ENCODE measurements at places on chromosomes 16 and 17.

GRCh38 chr16:12095275-12096156, 119.0 kb downstream of the SNX29 start:
- DNase-seq = no peak

DNA sequence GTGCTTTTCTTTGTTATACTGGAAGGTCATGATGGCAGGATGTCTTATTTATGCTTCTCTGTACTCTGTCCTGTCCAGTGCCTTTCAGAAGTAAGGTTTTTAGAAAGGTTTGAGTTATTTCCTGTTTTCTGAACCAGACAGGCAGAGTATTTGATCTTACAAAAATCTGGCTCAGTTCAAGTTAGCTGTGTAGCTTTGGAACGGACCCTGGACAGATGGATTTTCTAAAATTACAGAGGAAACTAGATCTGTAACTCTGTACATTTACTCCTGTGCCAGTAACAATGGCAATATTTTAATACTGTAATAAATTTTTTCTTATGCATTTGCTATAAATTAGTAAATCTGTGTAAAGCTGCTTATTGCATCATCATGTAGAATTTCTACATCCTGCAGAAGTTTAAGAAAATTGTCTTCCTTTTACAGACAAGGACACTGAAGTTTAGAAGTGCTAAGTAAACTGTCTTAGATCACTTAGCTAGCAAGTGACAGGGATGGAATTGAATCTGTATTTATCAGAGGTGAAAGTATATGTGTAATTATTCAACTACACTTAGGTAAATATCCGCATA, 347.6 kb downstream of the WWOX start:
- no peak for DNase-seq

GRCh38 chr16:73949574-73950320, 346.9 kb upstream of the PSMD7 start:
- no peak for DNase-seq

- no peak for DNase-seq
Observed at GRCh38 chr16:49890876-49891275, 35.0 kb upstream of the ZNF423 start.

DNA sequence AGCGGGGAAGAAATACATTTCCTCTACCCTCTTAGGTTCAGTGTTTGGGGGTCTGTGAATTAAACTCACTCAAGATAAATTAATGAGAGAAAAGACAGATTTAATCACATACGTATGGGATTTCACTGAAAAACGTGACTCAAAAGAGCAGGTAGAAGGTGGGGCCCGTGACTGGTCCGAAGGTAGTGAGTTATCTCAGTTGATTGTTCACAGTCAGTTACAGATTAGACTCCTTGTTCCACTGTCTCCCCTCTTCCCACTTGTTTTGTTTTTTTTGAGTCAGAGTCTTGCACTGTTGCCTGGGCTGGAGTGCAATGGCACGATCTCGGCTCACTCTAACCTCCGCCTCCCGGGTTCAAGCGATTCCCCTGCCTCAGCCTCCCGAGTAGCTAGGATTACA, 301.2 kb downstream of the SEC14L1 start:
- DNase-seq = no peak

- DNase-seq = no peak
Observed at GRCh38 chr17:38656959-38657823, 17.6 kb downstream of the EPOP start.

GRCh38 chr17:27906226-27906580, 13.0 kb upstream of the LYRM9 start:
- DNase-seq = no peak

DNA sequence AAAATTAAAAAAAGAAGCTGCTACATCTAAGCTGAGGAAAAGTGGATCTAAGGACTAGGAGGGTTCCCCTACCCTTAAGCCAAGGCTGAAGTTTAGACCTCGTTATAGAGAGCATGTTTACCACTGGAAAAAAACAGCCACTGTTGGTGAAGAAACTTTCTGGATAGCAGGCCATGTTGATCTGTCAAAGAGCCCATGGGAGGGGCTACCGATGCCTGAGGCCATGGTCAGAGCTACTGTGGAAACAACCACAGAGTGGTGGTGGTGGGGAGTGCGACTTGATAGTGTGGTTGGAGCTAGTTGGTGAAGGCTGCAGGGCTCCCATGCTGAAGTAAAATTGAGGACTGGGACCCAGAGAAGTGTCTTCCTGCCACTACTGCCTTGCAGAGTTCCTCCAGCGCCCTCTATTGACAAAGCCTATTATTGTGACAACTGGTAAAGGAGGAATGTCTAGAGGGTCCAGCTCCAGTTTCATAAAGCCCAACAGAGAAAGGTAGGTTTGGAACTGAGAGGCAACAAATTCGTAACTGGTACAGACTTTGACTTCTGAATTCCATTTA, 12.7 kb upstream of the FAM20A start:
- peak; percentile 26 for DNase-seq

Data from SK-N-MC (cell line).